ENCODE measurements at places on chromosomes 7 and 10.

GRCh38 chr10:109183366-109183765, 739.9 kb downstream of the XPNPEP1 start:
- DNase-seq = no peak

- DNase-seq = no peak
Measured at GRCh38 chr7:146067880-146068279, 48.7 kb upstream of the CNTNAP2 start.

- peak; percentile 21 for DNase-seq
Measured at GRCh38 chr10:88033385-88033784, 170.0 kb downstream of the PTEN start.

- DNase-seq = no peak
Measured at GRCh38 chr7:134546955-134547354, 2.0 kb upstream of the AKR1B15 start.

- DNase-seq = no peak
Measured at GRCh38 chr10:116912162-116912561, 62.9 kb downstream of the ENO4 start.

DNA sequence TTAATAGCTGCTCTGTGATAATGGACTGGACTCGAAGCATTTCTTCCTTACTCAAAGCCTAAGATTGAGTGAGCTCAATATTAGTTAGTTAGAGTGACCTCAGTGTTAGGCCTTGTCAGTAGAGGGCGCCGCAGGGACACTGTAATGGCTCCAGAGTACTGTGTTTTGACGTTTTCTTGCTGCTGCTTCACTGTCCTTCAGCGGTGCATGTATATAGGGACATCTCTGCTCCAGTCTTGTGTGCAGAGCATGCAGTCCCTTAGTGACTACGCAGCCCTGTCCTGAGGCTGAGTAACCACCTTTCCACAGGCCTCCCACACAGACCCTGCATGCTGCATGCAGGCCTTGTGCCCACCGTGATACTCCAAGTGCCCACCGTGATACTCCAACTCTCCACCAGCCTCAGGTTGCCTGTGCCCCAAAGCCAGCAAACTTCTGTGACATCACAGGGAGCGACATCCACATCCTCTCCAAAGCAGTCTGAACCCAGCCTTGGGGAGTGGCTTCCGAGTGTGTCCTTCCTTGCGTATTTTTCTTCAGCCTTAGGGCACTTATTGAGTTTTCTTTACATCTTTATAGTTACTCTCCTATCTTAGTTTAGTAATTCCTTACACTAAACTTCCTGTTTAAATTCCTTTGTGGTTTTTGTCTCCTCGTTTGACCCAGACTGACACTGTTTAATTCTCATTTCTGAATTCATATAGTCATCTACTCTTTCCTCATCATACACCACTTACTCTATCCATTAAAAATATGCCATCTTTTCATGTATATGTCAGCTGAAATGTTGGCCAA, 118.2 kb downstream of the JAZF1 start:
- no peak for DNase-seq

DNA sequence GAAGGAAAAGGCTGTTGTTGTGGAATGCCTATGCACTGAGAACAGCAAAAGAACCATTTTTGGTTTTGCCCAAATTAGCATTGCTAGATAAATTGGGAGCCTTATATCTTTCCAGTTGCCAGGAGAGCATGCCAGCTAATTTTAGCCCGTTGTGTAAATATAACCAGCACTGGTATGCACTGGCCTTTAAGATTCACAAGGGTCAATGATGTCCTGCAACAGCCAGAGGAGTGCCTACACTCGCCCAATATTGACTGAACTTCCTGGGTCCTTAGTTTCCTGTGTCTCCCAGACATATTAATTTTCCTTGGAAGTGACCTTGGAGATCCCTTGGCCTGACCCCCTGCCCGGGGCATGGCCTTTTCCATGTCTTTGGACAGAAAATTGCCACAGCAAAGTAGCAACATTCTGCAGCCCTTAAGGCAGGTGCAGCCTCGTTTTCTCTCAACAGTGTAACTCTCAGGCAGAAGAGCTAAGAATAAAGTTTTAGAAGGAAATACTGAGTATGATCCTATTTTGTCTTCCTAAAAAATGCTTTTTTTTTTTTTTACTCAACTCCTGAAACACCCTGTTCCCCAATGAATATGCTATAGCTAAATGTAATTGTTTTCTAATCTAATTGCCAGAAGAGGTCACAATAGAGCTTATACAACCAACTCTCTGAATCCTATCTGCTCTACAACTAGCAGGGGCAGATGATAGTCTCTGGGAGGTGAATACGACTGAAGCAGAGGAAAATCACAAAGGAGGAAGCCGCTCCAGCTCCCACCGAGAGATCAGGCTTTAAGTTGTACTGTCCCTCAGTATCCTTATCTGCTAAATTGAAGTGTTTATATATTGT, 131.9 kb upstream of the PCGF5 start:
- no peak for DNase-seq

DNA sequence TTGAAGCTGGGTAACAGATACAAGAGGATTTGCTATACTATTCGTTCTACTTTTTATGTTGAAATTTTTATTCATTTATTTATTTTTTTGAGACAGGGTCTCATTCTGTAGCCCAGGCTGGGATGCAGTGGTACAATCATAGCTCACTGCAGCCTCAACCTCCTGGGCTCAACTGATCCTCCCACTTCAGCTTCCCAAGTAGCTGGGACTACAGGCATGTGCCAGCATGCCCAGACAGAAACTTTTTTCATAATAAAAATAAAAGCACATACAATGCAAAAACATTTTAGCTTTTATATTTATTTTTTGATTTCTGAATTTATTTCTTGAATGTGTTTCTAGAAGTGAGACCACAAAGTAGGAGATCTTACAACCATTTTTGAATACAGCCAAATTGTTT, 71.2 kb downstream of the FANK1 start:
- DNase-seq = no peak

DNA sequence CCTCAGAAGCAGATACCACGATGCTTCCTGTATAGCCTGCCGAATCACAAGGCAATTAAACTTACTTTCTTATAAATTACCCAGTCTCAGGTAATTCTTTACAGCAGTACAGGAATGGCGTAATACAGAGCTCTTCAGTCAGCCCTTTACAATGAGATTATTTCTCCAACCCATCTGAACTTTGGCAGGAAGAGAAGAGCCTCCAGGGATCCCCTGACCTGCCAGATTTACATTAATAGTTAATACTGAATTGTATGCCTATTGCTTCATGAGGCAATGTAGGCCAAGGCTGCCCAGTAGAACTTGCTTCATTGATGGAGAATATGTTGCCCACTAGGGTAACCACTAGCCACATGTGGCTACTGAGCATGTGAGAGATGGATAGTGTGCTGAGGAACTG, 608.7 kb downstream of the SH2D4B start:
- no peak for DNase-seq

DNA sequence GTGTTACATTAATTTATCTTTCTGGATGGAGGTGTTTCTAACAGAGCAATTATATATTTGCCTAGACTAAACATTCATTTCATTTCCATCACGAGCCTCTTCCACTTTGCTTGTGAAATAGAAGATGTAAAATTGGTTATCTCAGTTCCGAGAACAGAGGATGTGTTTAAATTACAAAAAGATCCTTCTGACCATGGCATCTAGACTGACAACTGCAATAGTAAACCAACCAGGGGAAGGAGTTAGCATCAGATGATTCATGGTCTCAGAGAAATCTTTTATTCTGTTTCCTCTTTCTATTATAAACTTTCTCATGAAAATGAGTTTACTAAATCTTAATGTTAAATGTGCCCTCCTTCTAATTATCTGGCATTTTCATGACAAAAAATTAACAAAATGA, 149.8 kb upstream of the WDR11 start:
- DNase-seq = peak; percentile 37

GRCh38 chr7:102193806-102194205, 92.9 kb upstream of the SH2B2 start:
- DNase-seq = no peak

DNA sequence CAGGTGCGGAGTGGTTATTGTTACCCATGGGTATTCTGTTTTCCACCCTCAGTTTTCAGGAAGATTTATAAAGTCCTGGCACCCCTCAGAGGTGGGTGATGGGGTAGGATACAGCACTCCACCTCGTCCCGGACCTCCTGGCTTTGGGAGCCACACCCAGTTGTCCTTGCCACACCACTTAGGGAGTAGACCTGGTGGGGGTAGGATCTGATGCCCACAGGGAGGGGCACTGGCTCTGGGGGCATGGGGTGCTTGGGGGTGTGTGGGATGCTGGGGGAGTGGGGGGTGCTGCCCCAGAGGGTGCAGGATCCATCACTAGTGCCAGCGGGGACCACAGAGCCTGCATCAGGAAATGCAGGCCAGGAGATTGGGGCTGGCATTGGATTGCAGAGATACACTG, 4.5 kb downstream of the ZNF511 start:
- no peak for DNase-seq

DNA sequence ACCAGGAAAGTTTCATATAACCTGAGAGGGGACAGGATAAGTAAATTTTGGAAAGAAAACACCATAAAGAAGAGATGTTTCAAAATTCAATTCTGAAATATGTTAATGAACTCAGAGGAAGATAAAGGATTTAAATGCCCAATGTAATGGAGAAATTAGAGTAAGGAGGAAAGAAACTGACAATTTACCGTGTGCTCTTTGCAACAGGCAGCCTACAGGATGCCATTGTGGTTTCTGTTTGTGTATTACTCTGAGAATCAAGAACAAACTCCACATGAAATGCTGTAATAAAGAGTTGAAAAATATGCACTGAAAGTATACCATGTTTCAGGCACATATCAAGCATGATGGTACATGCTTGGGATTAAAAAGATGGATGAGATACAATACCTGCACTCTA, 44.8 kb upstream of the GLCCI1 start:
- DNase-seq = no peak

GRCh38 chr7:156600496-156600895, 40.1 kb upstream of the RNF32 start:
- no peak for DNase-seq

DNA sequence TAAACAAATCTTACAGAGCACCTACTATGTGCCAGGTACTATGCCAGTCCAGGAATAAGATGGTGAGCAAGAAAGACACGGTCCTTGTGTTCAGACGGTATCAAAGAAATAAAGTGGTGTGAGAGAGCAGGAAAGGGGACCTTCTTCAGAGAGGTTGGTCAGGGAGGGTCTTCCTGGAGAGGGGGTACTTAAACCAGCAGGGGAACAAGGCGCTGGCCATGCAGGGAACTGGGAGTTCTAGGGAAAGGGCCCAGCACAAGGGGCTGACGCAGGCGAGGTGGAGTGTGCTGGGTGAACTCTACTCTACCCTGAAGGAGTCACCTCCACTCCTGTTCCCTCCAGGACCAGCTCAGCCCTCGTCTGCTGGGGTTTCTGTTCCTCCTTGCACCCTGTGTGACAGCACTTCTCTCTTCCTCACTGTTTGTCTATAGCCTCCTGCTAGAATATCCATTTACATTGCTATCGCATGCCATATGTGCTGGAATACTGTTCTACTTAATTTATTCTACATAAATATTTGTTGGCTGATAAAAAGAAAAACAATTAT, 73.5 kb downstream of the AOAH start:
- no peak for DNase-seq

DNA sequence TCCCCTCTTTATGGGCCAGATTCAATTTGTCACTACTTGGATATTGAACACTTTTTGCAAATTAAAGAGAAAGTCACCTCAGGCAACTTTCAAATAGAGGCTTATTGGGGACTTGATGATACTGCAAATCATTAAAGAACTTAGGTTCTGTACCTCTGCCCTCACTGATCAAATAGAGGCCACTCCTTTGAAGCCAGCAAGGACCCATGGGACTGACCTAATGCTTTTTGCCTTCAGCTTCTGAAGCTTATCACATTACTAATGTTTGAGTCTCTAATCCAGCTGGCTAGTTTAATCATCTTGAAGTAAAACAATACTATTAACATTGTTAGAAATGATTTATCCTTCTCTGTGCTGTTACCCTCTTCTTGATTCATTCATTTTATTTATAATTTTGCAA, 93.0 kb upstream of the ZNF800 start:
- no peak for DNase-seq

- DNase-seq = no peak
Measured at GRCh38 chr10:112510384-112510783, 63.4 kb downstream of the VTI1A start.

GRCh38 chr7:158075633-158076001, 512.0 kb downstream of the PTPRN2 start:
- no peak for DNase-seq

DNA sequence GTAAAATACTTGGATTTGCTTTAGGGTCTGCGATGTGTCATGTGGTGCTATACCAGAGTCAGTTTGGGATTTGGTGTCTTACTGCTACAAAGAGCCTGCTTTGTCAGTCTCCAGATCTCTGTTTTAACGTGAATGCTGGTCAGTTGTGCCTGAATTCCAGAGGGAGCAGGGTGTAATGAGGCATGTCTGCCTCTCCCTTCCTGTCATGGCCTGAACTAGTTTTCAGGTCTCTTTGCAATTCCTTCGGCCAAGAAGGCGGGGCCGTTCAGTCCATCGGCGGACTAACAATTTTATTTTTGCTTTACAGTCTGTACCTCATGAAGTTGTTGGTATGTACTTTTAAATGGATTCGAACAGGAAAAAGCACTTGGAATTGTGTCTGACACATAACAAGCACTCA, 465.1 kb upstream of the ADARB2 start:
- DNase-seq = no peak

GRCh38 chr10:27724287-27724686, 21.3 kb downstream of the MKX start:
- no peak for DNase-seq

- DNase-seq = no peak
Measured at GRCh38 chr7:55476852-55477780, 95.2 kb downstream of the VOPP1 start.

GRCh38 chr10:1274111-1274661, 218.0 kb downstream of the WDR37 start:
- DNase-seq = no peak

DNA sequence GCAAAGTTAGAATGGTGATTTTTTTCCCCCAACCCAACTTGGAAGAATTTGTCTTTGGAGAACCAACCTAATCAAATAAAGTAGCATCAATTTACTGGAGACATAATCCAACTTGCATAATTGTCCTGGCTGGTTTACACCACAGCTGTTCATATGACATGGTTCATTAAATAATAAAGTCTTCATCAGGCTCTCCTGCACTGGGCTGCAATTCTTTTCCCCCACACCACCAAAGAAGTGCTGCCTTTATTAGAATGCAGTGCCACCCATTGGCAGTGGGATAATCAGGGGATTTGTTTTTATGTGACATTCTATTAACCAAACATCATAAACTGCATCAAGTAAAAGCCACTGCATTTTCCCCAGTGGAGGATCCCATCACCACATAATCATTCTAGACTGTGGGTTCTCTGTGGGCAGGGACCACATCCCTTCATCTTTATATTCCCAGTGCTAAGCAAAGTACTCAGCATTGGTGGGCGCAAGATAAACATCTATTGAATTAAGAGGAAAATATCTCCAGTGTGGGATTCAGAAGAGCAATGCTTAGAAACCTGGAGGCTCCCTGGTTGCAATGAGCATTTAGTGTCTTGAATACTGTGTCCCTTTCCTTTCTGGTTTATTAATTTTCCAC, 322.0 kb downstream of the KCNMA1 start:
- no peak for DNase-seq

- no peak for DNase-seq
Measured at GRCh38 chr7:50068026-50068425, 25.0 kb downstream of the ZPBP start.

All from bone marrow (tissue), 2 donors.